HepG2 (cell line): ENCODE measurements at places on chromosomes 1 and 21. TPM values are rescaled to one million over a fixed set of nuclear protein-coding genes. Genes with fewer than 3 reads are reported as not detected.

DNA sequence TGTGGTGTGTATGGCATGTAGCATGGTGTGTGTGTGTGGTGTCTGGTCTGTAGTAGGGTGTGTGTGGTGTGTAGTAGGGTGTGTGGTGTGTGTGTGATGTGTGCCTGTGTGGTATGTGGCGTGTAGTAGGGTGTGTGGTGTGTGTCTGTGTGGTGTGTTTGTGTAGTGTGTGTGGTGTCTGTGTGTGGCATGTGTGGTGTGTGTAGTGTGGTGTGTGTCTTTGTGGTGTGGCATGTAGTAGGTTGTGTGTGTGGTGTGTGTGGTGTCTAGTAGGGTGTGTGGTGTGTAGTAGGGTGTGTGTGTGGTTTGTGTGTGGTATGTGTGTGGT, 85.5 kb downstream of the SYT2 start:
- no peaks in the 10 kb centered on the region for H3K36me3 ChIP-seq
- no peak overlapping the region for H3K4me3 ChIP-seq
- H3K27me3 ChIP-seq = peaks cover 20% of the 10 kb centered on the region; the same call in 2 of the 3 replicates

DNA sequence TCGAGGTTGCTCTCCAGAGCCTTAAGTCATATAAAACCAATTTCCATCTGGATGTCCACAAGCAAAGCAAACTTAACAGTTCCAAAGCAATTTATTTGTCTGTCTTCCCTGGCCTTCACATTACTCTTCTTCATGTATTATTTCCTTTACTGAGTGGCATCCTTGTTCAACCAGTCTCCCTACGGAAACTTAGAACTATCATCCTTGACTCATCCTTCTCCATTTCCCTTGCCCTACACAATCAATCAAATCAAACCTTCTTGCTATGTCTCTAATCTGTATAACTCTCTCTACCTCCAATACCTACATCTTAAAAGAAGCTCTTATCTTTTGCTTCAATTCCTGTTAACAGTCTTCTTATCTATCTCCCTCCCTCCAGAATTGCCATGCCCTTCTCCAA, 25.4 kb downstream of the EGLN1 start:
- no peak for DNase-seq
- no peaks in the 10 kb centered on the region for H3K27me3 ChIP-seq
- no peaks in the 10 kb centered on the region; the same call in none of the 2 replicates for H3K36me3 ChIP-seq
- H3K4me1 ChIP-seq = peaks cover 85% of the 10 kb centered on the region
- no peak overlapping the region for H3K4me3 ChIP-seq
- no peak overlapping the region for H3K27ac ChIP-seq

- H3K27ac ChIP-seq = no peak overlapping the region
- no peaks in the 10 kb centered on the region for H3K27me3 ChIP-seq
- H3K36me3 ChIP-seq = no peaks in the 10 kb centered on the region
- no peak overlapping the region for H3K4me3 ChIP-seq
Measured at GRCh38 chr1:99170516-99170915, 93.8 kb upstream of the PLPPR4 start.

DNA sequence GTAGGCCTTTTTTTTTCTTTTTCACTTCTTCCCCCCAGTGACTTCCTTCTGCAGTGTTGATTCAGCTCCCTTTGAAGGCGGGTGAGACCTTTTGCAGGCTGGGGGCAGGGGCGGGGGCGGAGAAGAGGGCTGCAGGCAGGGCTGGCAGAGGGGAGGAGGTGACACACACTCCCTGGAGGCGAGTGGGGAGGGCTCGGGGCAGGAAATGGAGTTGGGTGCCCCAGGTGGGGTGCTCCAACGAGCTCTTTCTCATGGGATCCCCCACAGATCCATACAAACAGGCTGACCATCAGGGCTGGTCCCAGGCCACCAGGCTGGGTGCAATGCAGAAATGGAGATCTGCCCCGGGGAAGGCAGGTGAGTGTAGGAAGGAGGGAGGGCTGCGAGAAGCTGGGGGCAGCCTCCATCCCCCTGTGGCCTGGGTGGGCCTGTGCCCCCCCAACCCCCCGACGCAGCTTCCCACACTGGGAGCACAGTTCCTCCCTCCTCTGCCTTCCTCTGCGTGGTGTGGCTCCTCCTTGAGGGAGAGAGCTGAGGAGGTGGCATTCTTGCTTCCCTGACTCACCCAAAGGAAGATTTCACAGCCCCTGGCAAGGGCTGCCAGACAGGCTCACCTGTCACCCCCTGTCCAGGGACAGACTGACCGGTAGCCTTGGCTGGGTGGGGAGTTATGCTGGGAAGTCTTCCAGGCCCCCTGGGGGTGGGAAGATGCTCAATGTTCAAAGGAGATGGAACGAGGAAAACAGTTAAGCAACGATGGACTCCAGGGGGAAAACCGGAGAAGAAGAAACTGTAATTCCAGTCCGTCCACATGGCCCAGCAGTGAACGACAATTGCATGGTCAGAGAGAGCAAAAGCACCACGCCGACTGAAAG, 7.1 kb upstream of the ITGB2 start:
- peaks cover 4% of the 10 kb centered on the region; the same call in 1 of the 3 replicates for H3K27me3 ChIP-seq
- no peaks in the 10 kb centered on the region for H3K36me3 ChIP-seq
- peaks cover 67% of the 10 kb centered on the region for H3K4me1 ChIP-seq
- H3K4me3 ChIP-seq = peak overlapping the region; percentile 24
- no peak overlapping the region for H3K27ac ChIP-seq

The FOXO6 gene
- 0.13 TPM in 1 of 2 replicates, not detected in the other for total RNA-seq

- DNase-seq = no peak
- H3K4me3 ChIP-seq = no peak overlapping the region
- H3K36me3 ChIP-seq = no peaks in the 10 kb centered on the region
- no peak overlapping the region for H3K27ac ChIP-seq
- H3K27me3 ChIP-seq = no peaks in the 10 kb centered on the region
Measured at GRCh38 chr1:221098471-221099405, 219.5 kb downstream of the HLX start.

The HHIPL2 gene
- total RNA-seq = 0.07 and 0.53 TPM in 2 replicates

- no peaks in the 10 kb centered on the region for H3K27me3 ChIP-seq
- no peaks in the 10 kb centered on the region for H3K36me3 ChIP-seq
- no peak overlapping the region for H3K27ac ChIP-seq
- DNase-seq = no peak
Measured at GRCh38 chr1:115183158-115183557, 93.9 kb upstream of the TSPAN2 start.

- no peak overlapping the region for H3K27ac ChIP-seq
- no peak overlapping the region for H3K4me3 ChIP-seq
- no peaks in the 10 kb centered on the region for H3K27me3 ChIP-seq
- no peaks in the 10 kb centered on the region for H3K36me3 ChIP-seq
- no peaks in the 10 kb centered on the region for H3K4me1 ChIP-seq
- DNase-seq = no peak
Measured at GRCh38 chr1:107879346-107879745, 85.6 kb downstream of the VAV3 start.

The KRTAP19-3 gene
- not detected in 2 replicates for total RNA-seq

- peaks cover 19% of the 10 kb centered on the region for H3K36me3 ChIP-seq
- H3K27me3 ChIP-seq = no peaks in the 10 kb centered on the region
- H3K4me3 ChIP-seq = no peak overlapping the region
- H3K27ac ChIP-seq = no peak overlapping the region
Measured at GRCh38 chr1:248852481-248853405, 6.1 kb downstream of the ZNF692 start.

The DISC1 gene
- 3.1 and 4.2 TPM in 2 replicates for total RNA-seq

GRCh38 chr1:234839663-234840062, 229.7 kb upstream of the IRF2BP2 start:
- peak; percentile 36 for DNase-seq
- no peak overlapping the region for H3K27ac ChIP-seq
- H3K4me1 ChIP-seq = peaks cover 40% of the 10 kb centered on the region
- no peak overlapping the region for H3K4me3 ChIP-seq
- no peaks in the 10 kb centered on the region for H3K27me3 ChIP-seq

DNA sequence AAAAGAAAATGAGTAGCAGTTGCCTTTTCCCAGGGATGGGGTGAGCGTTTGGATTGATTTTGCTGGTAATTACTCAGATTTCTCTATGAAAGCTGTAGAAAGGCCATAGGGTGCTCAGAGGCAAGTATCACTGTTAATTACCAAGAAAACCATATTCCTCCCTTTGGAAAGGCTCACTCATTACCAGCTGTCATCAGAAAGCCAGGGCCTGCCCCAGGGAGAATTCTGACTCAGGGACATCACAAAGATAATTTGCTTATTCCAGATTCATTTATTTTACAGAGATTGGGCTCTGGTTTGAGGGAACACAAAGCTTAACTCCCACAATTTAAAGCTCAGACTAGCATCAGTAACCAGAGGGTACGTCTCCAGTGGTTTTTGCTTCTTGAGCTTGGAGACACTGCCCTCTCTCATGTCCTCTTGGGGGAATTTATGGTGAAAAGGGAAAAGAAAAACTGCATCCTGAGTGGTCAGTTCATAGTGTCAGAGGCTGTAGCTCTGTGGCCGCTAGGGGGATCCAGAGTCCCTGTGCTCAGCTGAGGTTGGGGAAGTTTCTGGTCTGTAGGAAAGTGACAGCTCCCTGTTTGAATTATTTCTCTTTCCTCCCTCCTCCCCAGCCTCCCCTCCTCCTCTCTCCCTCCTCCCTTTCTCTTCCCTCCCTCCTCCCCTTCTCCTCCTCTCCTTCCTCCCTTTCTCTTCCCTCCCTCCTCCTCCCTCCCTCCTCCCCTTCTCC, 204.3 kb downstream of the KCNJ6 start:
- H3K4me3 ChIP-seq = no peak overlapping the region
- H3K27ac ChIP-seq = no peak overlapping the region
- peaks cover 7% of the 10 kb centered on the region; the same call in 1 of the 2 replicates for H3K4me1 ChIP-seq
- H3K36me3 ChIP-seq = no peaks in the 10 kb centered on the region
- DNase-seq = peak; percentile 41
- no peaks in the 10 kb centered on the region for H3K27me3 ChIP-seq

DNA sequence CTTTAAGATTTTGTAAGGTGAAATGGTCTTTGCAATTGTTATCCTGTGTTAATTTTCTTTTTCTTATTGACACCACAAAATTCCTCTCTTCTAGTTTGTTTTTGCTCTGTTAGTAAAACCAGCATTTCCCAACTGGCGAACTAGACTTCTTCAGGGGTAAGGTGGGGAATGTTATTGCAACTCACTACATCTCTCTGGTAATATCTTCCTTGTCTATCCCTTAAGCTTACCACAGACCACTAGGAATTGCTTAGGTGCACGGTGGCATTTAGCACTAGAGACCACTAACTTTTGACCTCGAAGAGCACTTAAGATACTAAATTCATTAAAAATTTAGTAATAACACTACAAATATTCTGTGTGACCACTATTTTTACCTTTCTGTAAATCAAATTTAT, 4.2 kb upstream of the COA6 start:
- H3K27me3 ChIP-seq = no peaks in the 10 kb centered on the region
- no peak for DNase-seq
- H3K4me1 ChIP-seq = peaks cover 17% of the 10 kb centered on the region

The S100A1 gene
- 120 and 151 TPM in 2 replicates for total RNA-seq

The SMG7 gene
- total RNA-seq = 14.9 and 40.3 TPM in 2 replicates

GRCh38 chr21:34348890-34349519, 14.8 kb upstream of the KCNE2 start:
- H3K27me3 ChIP-seq = peaks cover 28% of the 10 kb centered on the region; the same call in 2 of the 3 replicates
- H3K27ac ChIP-seq = no peak overlapping the region
- H3K4me3 ChIP-seq = no peak overlapping the region
- DNase-seq = no peak
- H3K36me3 ChIP-seq = no peaks in the 10 kb centered on the region

DNA sequence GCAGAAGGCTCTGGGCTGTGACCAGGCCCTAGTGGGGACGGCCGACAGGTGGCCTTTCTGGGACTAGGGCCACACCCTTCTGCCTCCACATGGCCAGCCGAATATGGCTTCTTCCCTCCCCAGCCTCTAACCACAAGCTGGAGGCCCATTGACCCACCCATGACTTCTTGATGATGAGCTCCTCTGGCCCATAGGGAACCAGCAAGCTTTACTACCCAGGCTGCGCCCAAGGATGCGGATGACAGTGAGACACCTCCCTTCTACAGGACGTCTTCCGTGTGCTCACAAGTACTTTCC, 41.0 kb downstream of the LDLRAD2 start:
- no peak for DNase-seq
- H3K36me3 ChIP-seq = peaks cover 28% of the 10 kb centered on the region
- H3K27ac ChIP-seq = no peak overlapping the region
- peaks cover 13% of the 10 kb centered on the region for H3K4me1 ChIP-seq
- no peak overlapping the region for H3K4me3 ChIP-seq
- H3K27me3 ChIP-seq = no peaks in the 10 kb centered on the region

DNA sequence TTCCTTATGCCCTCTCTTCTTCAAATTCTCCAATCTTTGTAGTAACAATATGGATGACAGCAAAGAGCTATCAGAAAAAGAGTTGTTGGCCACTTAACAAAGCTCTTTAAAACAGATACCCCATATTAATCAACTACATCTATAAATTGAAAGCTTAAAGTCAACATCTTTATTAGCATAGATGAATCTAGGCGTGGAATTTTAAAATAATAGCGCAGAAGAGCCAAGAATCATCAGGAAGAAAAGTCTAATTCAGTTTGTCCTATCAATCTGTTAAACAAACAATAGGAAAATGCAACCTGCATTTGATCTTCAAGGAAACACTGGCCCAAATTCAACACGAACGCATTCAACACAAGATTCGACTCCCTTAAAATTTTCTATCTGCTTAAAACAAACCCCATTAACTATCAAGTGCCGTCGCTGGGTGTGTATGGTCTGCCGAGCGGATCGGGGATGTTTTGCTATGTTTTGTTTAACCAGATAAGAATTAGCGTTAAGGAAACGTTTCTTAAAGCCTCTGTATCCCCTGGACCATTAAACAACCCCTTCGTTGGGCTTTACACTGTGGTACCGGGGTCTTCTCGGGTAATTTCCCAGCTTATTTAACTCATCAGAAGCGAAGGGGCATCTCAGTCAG, 1.0 kb downstream of the LYST start:
- H3K27me3 ChIP-seq = no peaks in the 10 kb centered on the region
- H3K36me3 ChIP-seq = no peaks in the 10 kb centered on the region
- peak overlapping the region; percentile 62 for H3K4me3 ChIP-seq
- no peak for DNase-seq
- H3K4me1 ChIP-seq = peaks cover 23% of the 10 kb centered on the region

The TMPRSS15 gene
- total RNA-seq = not detected in 2 replicates

GRCh38 chr21:38504066-38504465, 5.8 kb upstream of the ERG start:
- no peak for DNase-seq
- no peak overlapping the region for H3K4me3 ChIP-seq
- no peak overlapping the region for H3K27ac ChIP-seq
- H3K4me1 ChIP-seq = peaks cover 17% of the 10 kb centered on the region
- no peaks in the 10 kb centered on the region; the same call in 1 of the 2 replicates for H3K27me3 ChIP-seq
